ENCODE measurements at places on chromosomes 4 and X.

DNA sequence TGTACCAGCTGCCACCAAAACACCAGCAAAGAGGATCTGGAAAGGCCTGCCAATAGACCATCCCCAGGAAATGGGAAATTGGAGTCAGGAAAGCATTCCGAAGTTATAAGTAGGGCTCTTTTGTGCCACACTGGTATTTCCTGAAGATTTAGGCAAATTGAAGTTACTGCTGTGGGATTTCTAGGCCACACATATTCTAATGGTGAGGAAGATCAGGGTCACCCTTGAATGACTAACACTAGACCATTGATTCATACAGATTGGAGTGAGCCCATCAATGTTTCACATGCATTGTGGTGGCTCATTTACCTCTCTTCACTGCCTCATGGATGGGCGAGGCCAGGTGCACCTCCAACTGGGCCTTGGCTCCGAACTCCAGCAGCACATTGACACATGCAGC, 22.6 kb downstream of the ASB11 start:
- no peak for DNase-seq

- no peak for DNase-seq
Measured at GRCh38 chr4:162706632-162707031, 460.1 kb downstream of the NAF1 start.

DNA sequence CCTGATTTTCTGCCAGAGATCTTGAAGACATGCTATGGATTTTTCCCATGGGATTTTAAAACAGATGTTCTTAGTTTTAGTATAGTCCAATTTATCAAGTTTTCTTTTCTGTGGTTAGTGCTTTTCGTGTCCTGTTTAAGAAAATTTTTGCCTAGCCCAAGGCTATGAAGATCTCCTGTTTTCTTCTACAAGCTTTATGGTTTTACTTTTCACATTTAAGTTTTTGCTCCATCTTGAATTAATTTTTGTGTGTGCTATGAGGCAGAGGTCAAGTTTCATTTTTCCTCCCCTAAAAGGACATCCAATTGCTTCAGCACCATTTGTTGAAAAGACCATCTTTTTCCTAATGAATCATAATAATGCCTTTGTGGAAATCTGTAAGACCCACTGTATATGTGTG, 65.6 kb downstream of the POLR2B start:
- no peak for DNase-seq

DNA sequence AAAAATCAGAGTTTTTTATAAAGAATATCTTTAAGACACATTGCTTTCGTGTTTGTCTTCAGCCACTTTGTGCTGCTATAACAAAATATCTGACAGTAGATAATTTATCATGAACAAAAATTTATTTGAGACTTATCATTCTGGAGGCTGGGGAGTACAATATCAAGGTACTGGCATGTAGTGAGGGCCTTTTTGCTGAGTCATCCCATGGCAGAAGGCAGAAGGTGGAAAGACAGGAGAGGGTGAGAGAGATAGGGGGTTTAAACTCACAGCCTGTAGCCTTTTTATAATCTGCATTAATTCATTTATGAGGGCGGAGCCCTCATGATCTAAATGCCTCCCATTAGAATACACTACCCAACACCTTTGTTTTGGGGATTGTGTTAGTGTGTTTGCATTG, 431.2 kb upstream of the FAM47C start:
- DNase-seq: no peak

DNA sequence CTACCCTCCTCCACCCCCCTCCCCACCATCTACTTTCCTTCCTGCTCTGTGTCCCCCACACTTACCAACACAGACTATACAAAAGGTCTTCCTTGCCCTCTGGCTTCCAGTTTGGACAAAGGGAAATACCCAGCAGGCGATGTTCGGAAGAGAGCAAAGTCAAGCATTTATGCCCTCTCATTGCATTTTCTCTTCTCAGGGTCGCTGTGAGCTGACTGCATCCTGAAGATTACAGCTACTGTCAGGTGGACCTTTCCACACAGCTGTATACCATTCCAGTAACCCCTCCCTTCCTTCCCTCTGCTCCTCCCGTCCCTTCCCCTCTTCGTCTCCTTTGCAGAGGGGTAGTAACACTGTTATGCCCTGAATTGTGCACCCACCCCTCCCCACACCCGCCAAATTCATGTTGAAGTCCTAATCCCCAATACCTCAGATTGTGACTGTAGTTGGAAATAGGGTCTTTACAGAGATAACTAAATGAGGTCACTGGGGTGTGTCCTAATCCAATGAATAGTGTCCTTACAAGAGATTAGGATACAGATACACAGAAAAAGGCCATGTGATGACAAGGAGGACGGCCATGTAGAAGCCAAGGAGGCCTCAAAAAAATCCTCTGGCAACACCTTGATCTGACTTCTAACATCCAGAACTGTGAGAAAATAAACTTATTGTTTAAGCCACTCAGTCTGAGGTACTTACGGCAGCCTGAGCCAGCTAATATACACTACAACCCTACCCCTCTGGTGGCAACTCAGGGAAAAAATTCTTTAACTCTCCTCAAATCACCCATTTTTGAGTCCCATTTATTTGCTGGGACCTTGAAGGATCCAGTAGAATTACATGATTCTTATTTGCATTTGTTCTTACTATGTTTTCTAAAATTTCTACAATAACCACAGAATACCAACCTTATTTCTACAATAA, 11.7 kb downstream of the MORF4L2 start:
- no peak for DNase-seq

DNA sequence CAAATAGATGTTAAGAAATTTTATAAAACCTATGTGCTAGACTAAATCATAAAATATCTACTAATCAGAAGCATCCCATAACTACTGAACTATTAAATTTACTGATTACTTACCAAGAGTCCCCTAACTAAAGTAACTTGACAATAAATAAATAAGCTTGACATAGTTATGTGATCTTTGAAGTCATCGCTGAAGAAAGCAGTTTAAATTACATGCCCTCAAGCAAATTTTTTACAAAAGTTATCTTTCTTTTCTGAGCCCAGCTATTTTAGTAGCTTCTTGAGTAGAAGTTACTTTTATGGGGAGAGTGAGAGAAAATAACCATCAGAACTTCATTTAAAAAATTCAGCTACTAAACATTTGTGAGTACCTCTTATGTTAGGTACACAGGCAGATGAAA, 150.9 kb upstream of the FAM241A start:
- no peak for DNase-seq

- no peak for DNase-seq
Measured at GRCh38 chrX:118025226-118025625, 91.4 kb downstream of the KLHL13 start.

DNA sequence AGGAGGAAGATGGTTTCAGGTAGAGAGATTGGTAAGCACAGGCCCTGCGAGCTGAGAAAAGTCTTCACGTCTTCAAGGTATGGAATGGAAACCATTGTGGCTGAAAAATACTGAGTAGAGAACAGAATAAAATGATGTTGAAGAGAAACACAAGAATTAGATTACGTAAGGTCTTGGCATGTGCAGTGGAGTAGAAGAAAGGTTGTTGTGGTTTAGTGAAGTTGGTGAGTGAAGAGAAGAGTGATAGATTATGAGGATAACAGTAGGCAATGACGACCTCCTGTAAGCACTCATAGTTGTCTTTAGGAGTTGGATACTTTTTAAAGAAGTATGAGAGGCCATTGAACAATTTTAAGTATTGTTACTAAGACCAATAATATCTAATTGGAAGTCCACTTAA, 642.6 kb downstream of the PCDH7 start:
- no peak for DNase-seq

- DNase-seq: no peak
Measured at GRCh38 chr4:149112109-149112508, 669.9 kb upstream of the NR3C2 start.

DNA sequence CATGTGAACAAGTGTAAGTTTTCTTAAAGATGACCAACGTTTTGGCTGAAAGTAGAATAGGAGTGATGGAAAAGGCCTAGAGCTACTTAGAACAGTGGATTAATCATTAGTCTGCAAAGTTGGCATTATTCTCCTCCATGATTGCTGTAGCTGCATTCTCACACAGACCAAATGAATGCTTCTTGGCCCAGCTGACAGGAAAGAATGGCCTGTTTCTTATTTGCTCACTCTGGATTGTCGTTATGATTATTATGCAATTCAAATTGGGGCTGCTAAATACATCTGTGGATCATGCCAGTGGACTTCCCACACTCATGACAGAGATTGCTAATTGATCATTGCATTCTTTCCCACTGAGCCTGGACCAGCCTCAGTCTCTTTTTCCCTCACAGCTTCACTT, 285.0 kb downstream of the STIM2 start:
- no peak for DNase-seq

- DNase-seq: no peak
Measured at GRCh38 chr4:146567396-146567795, 45.7 kb upstream of the SLC10A7 start.

DNA sequence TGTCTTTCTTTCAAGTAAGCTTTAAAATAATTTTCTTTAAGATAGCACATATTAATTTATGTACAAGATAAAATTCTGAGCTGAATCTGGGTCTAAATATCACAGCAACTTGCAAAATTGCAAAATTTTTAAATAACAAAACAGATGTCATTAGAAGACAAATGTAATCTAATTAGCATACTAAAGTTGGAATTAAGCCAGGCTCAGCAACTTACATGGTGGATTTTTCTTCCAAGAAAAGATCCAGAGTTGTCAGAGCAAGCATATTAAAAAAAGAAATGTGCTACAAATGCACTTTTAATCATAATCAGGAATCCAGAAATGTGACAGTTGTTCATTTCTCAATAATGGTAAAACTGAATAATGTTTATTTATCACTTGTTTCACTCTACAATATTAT, 906.9 kb upstream of the INTU start:
- DNase-seq: no peak
